Stimulated activated CD4-positive, alpha-beta T cell treated with anti-CD3 and anti-CD28 coated beads, Interleukin-15, amount 100 ng/mL, for 24 hours (primary cell): ENCODE measurements at places on chromosomes 2 and 18.
A peak's percentile ranks its signal among the peaks of the same experiment; 100 is the strongest.

GRCh38 chr2:242063850-242064249, 194.3 kb downstream of the RTP5 start:
- no peak for DNase-seq

GRCh38 chr2:11305958-11306357, 38.5 kb downstream of the ROCK2 start:
- DNase-seq = no peak

GRCh38 chr18:37321582-37322491, 243.8 kb downstream of the CELF4 start:
- DNase-seq = no peak

DNA sequence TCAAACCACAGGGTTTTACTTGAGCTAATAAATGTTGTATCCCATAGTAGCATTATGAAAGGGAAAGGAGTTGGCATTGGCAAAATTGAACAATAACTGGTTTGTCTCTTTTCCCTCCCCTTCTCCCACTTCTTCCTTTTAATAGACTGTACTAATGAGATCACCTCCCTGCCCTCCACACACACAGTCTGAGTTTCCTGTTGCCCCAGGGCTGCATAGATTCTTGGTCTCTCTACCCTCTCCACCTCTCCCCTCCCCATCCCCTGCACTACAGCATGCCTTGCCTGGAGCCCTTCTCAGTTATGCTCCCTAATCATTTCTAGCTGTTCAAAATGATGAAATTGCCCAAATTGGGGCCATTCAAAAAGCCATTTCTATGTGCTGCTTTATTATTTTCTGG, 37.2 kb upstream of the NEMP2 start:
- no peak for DNase-seq

- DNase-seq = no peak
These were observed 2.3 kb downstream of the RAB11FIP5 start for GRCh38 chr2:73110168-73111072.

GRCh38 chr18:79905389-79905911, 46.0 kb downstream of the SLC66A2 start:
- DNase-seq = no peak

DNA sequence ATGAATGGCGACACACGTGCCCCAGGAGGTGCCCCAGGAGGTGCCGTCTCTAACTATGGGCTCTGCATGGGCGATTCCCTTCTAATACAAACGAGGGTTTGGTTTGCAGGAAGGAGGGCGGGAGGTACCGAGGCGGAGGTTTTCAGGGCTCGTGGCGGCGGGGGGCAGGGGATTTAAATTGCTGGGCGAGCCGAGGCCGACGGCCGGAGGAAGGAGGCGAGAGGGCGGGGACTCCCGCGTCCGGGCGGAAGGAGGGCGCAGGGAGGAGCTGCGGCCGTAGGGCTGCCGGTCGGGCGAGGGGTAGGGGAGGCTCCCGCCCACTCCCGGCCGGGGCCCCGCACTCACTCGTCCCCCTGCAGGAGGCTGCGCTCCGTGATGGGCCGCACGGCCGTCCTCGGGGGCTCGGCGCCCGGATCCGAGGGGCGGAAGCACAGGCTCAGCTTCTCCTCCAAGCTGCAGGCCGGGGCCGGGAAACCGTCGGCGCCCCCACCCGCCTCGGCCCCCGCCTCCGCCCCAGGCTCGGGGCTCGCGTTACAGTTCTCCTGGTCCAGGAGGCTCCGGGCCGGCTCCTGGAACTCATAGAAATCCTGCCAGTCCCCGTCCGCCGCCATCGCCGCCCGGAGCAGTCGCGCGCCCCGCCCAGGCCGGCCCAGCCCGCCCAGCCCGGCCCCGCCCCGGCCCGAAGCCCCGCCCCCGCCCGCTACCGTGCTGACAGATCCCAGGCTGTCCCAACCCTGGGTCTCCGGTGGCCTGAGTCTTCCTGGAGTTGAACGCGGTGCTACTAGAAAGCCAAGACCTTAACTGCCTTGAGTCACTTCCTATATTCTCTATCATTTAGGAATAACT, at the start of gene FEZ2:
TSS of gene FEZ2 (minus strand) at position 637 of the 846 bp plus-strand sequence. CDS start at position 611, 26 bp downstream.
- DNase-seq = peak; percentile 86

- no peak for DNase-seq
These were observed 26.5 kb upstream of the TWIST2 start for GRCh38 chr2:238821391-238821790.

DNA sequence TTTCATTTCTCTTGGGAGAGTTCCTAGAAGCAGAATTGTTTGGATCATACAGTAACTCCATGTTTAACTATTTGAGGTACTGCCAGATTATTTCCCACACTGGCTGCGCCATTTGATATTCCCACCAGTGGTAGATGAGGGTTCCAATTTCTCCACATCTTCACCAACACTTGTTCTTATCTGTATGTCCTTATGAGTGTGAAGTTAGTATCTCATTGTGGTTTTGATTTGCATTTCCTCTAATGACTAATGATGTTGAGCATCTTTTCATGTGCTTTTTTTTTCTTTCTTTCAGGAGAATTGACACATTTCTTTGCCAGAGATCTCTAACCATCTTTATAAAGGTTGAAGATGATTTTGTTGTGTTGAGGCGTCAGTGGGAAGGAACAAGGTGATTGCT, 4.1 kb upstream of the MGAT5 start:
- DNase-seq = no peak

DNA sequence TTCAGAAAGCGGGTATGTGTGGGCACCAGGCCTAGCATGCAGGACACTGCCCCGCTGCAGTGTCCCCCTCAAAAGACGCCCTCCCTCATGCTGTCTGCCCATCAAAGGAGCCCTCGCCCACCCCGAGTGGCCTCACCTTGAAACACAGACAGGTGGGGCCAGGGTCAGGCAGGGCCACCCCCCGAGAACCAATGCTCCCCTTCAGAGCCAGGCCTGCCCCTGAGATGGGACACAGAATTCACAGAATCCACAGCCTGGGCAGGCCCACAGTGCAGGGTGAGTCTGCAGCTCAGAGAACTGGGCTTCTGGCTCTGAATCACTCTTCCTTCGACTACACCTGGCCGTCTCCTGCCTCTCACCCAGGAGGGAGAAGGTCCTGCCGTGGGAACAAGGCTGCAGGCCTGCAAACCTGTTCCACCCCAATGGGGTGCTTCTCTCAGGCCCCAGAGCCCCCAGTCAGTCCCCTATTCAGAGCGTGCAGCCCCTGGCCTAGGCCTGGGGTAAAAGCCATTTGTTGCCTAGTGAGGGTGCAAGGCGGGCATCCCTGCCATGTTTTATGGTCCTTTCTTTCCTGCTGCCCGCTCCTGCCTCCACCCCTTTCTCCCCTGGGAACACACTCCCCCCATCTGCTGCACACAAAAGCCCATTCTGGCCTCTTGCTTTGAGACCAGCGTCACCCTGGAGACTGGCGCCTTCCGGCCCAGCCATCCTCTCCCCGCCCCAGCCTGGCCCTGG, 11.3 kb upstream of the ARHGEF4 start:
- DNase-seq = no peak

- DNase-seq = no peak
These were observed 14.6 kb upstream of the MCM6 start for GRCh38 chr2:135890835-135891234.

- DNase-seq = no peak
These were observed 79.4 kb upstream of the SNTG2 start for GRCh38 chr2:871175-871727.

DNA sequence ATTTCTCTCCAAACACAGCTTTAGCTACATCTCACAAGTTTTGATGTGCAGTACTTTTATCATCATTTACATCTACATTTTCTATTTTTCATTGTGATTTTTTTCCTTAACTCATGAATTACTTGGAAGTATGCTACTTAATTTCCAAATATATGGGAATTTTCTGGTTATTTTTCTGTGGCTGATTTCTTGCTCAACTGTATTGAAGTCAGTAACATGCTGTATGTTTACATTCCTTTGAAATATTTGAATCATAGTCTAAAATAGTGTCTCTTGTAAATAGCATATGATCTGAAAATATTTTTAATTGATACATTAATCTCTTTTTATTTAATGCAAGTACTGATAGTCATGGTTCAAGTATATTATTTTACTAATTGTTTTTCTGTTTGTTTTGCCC, 26.0 kb upstream of the GALNT5 start:
- no peak for DNase-seq

DNA sequence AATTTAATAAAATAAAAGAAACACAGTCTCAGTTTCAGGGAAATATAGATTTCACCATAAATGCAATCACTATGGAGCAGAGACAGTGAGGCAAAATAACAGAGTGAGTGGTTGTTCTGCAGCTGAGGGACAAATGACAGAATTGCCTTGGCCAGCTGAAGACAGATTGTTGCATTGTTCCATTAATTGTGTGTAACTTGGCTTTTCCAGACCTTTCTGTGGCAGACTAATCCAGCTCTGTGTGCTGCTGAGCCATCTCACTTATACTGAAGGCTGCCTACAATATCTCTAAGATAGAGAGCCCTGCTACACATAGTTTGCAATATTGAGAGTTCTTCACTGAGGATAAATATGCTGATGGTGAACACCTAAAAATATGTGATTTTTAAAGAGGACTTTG, 11.5 kb downstream of the LRRTM1 start:
- DNase-seq = no peak

- no peak for DNase-seq
These were observed 518.7 kb downstream of the TXNL1 start for GRCh38 chr18:56119681-56120080.

- DNase-seq = no peak
These were observed 206.7 kb downstream of the SH3RF3 start for GRCh38 chr2:109335631-109336176.

DNA sequence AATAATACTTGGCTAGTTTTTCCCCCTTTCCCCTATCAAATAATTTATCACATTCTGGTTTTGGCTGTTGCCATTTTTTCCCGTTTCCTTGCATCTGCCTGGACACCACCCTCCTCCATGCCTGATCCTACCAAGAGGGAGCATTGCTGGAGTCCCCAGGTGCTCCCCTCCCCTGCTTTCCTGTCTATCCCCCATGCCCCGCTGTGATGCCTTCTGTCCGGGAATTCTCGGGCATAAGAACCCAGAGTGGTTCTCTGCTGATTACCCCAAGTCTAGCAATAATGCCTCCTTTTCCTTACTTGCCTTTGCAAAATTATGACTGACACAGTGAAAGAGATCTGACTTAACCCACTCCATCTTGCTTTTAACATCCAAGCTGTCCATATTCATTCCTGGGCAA, 248.0 kb upstream of the PXDN start:
- no peak for DNase-seq

DNA sequence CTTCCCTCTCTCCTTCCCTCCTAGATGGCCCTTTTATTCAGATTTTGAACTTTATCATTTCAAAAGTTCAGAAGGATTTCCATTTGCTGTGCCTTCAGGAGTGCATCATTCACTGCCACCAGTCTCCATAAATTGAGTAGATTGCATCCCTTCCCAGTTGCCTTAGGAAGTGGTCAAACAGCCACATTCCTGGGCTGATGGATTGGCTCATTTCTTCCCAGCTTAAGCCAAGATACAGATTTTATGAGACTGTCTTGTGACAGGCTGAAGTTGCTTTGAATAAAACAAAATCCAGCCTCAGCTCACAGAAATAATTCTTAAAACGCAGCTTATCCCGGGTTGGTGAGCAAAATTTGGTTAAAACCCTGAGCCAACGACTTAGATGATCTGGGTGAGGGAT, 9.8 kb downstream of the NRP2 start:
- DNase-seq = no peak

DNA sequence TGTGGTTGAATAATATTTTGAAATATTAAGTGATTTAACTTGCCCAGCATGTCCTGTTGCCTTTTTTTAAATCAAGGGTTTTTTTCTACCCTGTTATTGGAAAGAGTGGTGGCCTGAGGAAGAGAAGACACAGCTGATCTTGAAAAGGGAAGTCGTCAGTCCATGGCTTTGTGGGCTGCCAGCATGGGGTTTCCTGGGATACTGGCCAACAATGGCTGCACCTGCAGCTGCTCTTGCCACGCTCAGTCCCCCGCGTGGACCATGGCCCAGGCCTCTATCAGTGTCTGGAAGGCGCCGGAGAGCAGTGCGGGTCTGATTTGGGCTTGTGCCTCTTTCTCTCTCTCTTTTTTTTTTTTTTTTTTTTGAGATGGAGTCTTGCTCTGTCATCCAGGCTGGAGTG, 99.3 kb downstream of the ASB1 start:
- DNase-seq = no peak

GRCh38 chr2:558302-558642, 118.9 kb downstream of the TMEM18 start:
- no peak for DNase-seq

GRCh38 chr2:157732596-157732995, 103.9 kb upstream of the ACVR1C start:
- DNase-seq = no peak

GRCh38 chr18:10029711-10030110, 115.9 kb downstream of the VAPA start:
- no peak for DNase-seq

DNA sequence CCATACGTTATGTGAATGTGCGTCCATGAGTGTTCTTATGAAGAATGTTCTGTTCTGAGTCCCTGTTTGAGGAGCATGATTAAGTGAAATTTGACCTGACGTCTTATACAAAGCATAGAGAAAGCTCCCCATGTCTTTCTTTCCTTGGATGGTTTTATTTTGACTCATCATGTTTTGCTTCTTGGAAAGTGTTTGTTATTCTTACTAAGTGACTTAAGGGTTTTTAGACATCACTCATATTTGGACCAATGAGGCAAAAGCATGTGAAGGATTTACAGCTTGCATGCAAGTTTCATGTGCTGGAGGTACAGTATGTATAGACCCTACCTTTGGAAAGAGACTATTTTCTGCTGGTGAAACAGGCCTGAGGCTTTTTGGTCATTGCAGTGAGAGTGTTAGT, 33.5 kb upstream of the ZEB2 start:
- DNase-seq = no peak

DNA sequence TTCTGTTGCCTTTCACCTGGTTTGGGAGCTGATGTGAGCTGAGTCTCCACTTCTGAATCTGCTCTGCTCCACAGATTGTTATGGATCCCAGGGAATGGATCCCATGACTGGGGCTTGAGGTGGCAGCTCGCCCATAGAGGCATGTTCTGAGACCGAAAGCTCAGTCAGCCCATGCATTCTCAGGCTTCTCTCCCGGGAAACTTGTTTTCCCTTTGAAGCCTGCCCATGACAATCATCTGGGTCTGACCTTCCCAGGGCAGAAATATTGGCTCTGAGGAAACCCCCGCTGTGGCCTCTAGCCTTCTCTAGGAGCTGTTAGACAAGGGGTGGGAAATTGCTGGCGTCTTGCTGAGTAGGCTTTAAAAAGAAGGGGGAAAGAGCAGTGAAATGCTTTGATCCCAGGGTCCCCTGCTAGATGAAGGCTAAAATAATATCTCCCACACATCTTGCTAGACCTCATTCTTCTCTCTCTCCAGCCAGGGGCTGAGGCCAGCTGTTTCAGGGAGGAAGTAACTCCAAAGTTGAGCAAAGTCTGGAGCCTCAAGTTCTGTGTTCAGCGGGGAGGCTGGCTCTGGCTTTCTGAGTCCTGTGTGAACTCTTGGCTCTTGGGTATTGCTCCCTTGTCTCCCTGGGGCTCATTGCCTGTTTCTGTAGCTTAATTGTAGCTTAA, 2.0 kb downstream of the VAMP8 start:
- DNase-seq = no peak

- DNase-seq = no peak
These were observed 67.1 kb downstream of the RHOB start for GRCh38 chr2:20513946-20514345.

DNA sequence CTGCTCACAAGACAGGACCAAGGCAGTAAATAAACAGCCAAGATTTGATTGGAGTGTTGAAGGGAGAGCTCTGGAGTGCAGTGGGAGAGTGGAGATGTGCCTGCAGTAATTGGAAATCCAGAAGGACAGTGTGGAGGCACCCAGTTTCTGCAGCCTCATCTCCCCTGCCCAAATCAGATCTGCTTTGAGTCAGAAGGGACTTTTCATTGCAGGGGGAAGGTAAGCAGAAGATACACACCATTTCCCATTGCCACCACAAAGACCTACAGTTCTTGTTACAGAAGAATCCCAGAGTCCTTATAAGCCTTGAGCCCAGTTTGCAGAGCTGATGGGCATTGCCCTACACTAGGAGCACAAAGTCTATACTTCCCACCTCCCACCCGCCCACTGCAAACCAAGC, 27.2 kb upstream of the GCFC2 start:
- no peak for DNase-seq
